ENCODE measurements at places on chromosomes 16 and 17.
A peak's percentile ranks its signal among the peaks of the same experiment; 100 is the strongest.

DNA sequence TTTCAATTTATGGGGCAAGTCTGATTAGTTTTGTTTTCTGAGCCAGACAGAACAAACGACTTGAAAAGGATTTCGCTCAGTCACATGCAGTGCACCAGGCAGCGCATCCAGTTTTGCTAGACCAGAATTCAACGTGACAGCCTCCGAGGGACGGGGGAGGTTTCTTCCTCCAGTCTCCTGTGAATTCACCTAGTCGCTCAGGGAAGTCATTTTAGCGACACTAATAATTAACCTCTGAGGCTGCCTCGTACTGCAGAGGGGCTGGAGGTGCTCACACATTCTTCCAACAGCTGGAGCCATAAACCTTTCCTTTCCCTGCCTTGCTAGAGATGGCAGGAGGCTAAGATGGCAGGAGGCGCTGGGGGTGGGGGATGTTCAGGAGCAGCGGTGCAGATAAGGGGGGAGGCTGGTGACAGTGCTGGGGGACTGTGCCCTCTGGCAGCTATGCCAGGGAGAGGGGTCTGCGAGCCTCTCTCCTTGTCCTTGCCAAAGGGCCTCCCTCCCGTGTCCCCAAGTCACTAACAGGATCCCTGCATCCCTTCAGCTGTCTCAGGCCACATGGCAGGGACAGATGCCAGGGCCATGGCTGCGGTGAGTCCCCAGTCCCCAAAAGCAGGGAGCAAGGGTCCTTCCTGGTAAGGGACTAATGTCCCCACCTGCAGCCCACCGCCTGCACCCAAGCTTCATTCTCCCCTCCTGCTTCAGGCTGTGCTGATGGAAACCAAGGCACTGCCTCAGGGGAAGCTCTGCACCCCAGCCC lies 24.0 kb downstream of the MXRA7 start:
- no peak for DNase-seq

DNA sequence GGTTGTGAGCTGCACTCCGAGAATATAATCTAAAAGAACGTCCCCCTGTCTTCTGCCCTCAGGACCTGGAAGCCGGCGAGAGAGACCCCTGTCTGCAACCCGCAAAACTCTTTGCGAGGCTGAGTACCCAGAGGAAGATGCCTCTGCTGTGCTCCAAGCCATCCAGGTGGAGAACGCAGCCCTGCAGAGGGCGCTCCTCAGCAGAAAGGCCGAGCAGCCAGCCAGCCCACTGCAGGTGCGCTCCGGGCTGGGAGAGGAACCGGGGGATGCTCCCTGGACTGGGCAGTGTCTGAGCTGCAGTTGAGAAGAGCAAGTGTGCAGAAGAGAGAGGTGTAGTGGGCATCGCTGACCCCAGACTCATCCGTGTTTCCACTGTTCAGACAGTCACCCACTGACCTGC lies 148.3 kb downstream of the KATNIP start:
- DNase-seq: peak; percentile 17

GRCh38 chr17:5080591-5080990 lies 2.3 kb downstream of the ZFP3 start:
- no peak for DNase-seq

DNA sequence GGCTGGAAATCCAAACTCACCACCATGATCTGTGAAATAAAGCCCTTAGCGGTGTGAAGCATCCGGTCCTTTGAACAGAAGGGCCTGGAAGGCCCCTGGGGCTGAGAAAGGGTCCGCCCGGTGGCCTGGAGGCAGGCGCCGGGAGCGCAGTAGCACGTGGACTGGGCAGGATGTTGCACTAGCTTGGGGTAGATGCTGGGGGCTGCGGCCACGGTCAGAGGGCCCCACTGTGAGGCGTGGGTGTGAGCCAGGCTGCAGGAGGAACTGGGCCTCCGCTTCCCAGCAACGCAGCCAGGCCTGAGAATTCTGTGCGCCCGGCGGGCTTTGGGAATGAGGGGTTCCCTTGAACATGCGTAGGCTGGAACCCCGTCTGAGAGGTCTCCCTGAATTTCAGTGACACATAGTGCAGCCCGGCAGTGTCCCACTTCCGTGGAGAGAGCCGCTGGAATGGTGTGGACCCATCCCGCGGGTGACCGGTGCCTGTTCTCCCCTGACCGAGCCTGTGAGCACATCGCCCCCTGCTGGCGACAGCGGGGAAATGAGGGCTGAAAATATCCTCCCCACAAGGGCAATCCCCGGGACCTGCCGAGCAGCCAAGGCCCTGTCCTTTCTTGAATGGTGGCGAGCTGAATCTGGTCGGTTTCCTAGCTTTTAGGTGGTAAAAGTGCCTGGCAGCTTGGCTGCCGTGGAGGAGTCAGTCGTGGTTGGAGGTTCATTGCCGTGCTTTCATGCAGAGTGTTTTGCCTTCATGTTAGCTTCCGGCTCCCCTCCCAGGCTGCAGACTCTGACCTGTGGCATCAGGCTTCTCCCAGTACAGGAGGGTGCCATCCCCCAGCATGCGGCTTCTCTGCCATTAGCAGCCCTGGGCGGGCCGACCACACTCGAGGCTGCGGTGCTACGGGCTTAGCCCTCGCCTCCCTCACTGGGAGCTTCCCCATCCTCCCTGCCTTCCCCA lies 43.8 kb downstream of the DNAJA2 start:
- peak; percentile 82 for DNase-seq

DNA sequence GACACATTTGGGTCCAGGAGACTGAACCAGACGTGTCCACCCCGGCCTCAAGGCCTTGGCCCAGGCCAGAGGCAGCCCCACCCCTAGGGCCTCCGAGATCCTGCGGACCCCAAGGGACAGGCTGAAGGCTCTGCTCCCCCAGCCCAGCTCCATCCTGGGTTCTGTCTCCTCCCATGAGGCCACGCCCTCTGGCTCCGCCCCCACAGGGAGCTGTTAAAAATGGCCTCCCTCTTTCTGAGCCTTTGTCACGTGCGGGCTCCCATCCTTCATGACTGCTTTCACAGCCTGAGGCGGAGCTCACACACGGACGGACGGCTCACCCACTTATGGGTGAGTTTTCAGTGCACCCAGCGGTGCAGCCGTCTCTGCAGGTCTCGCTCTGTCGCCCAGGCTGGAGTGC lies 6.5 kb upstream of the CACNA1H start:
- no peak for DNase-seq

DNA sequence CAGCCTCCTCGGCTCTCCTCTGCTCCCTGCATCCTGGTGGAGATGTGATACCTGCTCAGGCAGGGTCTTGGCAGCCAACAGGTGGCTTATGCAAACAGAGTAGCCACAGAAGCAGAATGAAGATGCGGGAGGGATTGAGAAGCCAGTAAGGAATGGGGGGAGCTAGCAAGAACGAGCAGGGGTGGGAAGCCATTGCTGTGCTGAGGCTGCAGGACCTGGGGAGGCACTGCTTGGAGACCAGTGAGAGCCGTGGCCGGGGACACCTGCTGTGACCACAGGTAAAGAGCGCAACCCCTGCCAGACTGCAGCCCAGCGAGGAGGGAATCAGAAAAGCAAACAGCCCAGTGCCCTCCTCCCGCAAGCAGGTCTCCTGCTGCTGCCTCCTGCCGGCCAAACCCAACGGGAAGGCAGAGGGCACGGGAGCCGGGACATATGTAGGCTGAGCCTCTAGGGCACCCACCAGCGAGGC lies 14.7 kb downstream of the AIPL1 start:
- no peak for DNase-seq

- DNase-seq: no peak
Measured at GRCh38 chr16:67190448-67191399, 788 bp upstream of the EXOC3L1 start.

DNA sequence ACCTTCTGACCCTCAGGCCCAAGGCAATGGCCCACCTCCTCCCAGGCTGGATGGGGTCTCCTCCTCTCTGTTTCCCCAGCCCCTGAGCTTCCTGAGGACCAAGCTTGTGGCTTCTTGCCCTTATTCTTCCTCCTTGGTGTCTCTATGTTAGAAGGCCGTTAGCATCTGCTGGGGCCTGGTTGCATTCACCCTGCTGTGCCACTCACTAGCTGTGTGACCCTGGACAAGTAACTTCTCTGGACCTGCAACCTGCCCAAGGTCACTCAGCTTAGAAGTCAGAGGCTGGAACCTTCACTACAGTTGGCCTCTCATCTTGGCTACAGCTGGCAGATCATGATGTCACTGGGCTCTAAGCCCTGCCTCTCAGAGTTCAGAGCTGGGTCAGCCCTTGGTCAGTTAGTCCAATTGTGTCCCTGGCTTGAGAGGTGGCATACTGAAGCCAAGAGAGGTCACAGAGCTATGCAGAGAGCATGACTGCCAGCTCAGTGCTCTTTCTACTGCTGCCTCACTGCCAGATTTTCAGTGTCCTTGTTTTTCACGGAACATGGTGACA lies 3.0 kb downstream of the MT2A start:
- DNase-seq: peak; percentile 52

- peak; percentile 90 for DNase-seq
Measured at GRCh38 chr17:78716814-78717393, 65.2 kb downstream of the CYTH1 start.

GRCh38 chr17:34760931-34761495 lies 181.6 kb downstream of the TMEM132E start:
- no peak for DNase-seq

- no peak for DNase-seq
Measured at GRCh38 chr16:12310286-12310685, 333.8 kb downstream of the SNX29 start.

DNA sequence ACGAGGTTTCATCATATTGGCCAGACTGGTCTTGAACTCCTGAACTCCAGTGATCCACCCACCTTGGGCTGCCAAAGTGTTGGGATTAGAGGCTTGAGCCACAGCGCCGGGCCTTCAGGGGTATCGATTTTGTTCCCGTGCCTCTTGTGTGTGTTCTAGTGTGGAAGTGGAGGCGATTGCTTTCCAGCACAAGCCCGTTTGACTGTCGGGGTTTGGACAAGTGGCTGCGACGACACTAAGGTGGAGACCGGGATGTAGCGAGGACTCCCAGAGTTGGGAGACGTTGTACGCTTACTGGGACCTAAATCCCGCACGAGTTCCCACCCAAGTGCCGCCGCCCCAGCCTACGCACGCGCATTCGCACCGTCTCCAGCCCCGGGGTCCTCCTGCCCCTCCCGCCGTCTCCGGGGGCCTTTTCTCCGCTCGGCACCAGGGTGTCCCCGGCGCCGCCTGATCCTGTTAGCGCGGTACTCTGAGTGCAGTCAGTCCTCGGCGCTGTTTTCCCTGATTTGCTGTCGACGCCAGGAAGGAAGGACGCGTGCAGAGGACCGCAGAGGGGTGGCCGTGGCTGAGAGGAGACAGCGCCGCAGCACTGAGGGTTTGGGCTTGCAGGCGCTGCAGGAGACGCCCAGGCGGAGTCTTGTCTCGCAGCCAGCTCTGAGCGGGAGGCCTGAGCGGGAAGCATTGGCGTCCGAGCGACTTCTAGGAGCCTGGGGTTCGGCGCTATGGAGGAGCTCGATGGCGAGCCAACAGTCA lies at the start of gene NUP85:
TSS of gene NUP85 (plus strand) at position 643 of the 756 bp plus-strand sequence. CDS start at position 726, 83 bp downstream.
- peak; percentile 89 for DNase-seq

DNA sequence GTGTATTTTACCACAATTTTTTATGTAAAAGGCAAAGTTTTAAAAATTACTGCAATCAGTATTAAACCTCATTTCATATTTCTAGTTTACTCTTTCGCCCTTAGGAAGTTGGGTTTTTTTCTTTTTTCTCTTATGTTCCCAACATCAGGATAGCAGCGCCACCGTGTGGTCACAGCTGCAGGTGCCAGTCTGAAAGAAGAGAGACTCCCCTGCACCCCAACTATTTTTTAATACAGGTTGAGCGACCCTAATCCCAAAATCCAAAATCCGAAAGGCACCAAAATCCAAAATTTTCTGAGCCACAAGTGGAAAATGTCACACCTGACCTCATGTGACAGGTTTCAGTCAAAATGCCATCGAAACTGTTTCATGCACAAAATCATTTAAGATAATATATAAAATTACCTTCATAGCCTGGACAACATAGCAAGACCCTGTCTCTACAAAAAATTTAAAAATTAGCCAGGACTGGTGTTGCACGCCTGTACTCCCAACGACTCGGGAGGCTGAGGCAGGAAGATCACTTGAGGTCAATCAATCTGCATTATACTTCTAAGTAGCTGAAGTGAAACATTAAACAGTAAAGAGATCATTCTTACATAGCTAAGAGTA lies 21.8 kb upstream of the ASGR2 start:
- DNase-seq: peak; percentile 71

GRCh38 chr16:2826591-2827373 lies 3.3 kb upstream of the ZG16B start:
- DNase-seq: no peak

GRCh38 chr17:38510421-38511149 lies 82.3 kb downstream of the ARHGAP23 start:
- DNase-seq: no peak

- no peak for DNase-seq
Measured at GRCh38 chr16:4691666-4692412, 1.5 kb upstream of the NUDT16L1 start.

- no peak for DNase-seq
Measured at GRCh38 chr16:85924675-85925074, 25.7 kb downstream of the IRF8 start.

DNA sequence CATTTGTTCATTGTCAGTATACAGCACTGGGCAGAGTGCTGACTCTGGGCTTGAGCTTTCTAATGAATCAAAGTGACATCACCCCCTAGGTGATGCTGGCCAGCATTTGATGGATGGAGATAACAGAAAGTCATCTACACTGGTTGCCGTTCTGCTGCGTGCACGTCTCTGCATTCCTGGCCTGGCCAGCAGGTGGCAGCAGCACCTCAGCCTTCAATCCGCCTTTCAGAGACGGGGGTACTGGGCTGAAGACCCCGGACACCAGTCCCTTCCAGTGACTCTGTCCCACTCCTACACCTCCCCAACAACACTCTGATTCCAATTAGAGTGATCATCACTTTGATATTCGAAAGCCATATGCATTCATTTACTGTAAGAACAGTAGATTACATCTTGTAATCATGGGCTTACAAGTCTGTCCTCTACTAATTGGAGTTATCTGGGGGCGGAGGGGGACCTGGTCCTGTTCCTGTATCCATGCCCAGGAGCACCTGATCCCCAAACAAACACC lies 6.0 kb downstream of the CPSF4L start:
- DNase-seq: no peak

GRCh38 chr17:78197147-78197832 lies 10.1 kb downstream of the AFMID start:
- peak; percentile 26 for DNase-seq

All from hypothalamus (tissue), 51 donors.